ENCODE measurements at places on chromosomes 5 and 9. TPM values are rescaled to one million over a fixed set of nuclear protein-coding genes. Genes with fewer than 3 reads are reported as not detected.

The FOXD4L3 gene
- not detected for total RNA-seq

The FBP2 gene
- total RNA-seq = not detected

The CYFIP2 gene
- 16.2 TPM for total RNA-seq

GRCh38 chr9:77876091-77876490 lies 155.5 kb downstream of the GNAQ start:
- no peak for DNase-seq

The PCDH1 gene
- 172 TPM for total RNA-seq

DNA sequence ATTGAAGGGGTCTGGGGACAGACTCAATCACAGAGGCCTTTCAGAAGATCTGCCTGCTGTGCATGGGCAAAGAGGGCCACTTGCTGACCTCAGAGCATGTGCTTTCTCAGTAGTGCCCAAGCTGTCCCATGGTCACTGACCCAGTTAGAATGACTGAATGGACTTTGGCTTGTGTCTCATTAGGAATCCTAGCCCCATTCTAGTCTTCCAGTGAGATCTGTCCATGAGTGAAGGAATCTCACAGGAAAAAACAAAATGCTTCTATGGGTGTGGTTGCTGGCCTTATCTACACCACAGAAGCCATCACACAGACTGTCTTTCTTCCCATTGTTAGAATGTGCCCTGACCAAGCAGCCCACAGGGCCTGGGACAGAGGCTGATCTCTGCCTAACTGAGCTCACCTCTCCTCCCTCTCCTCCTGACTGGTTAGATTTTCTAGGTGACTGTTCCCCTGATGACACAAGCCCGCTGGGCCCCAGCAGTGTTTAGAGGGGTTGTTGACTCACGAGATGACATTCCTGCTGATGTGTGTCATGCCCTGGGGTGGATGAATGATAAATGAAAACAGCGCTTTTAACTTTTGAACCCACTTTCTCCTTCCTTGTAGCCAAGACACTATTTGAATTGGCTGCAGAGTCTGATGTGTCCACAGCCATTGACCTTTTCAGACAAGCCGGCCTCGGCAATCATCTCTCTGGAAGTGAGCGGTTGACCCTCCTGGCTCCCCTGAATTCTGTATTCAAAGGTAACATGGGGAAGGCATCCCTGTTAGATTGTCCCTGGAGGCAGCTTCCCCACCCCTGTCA lies 24.8 kb downstream of the TGFBI start:
- DNase-seq = peak; percentile 76

- no peak for DNase-seq
Observed at GRCh38 chr5:157460921-157461792, 1.1 kb downstream of the NIPAL4 start.

- no peak for DNase-seq
Observed at GRCh38 chr9:133843250-133843649, 105.1 kb upstream of the SARDH start.

The ARHGEF37 gene
- total RNA-seq = 67.4 TPM
